ENCODE measurements at places on chromosomes 4 and X.

GRCh38 chrX:77779695-77780094 is 6.3 kb downstream of the ATRX start:
- DNase-seq, result no peak

GRCh38 chrX:14922437-14922836 is 49.2 kb downstream of the MOSPD2 start:
- DNase-seq, result peak; percentile 79

- DNase-seq, result peak; percentile 55
These were observed 79.1 kb upstream of the TFDP3 start for GRCh38 chrX:133297284-133297683.

GRCh38 chrX:150036181-150036580 is 97.9 kb upstream of the EOLA2 start:
- DNase-seq, result peak; percentile 31

DNA sequence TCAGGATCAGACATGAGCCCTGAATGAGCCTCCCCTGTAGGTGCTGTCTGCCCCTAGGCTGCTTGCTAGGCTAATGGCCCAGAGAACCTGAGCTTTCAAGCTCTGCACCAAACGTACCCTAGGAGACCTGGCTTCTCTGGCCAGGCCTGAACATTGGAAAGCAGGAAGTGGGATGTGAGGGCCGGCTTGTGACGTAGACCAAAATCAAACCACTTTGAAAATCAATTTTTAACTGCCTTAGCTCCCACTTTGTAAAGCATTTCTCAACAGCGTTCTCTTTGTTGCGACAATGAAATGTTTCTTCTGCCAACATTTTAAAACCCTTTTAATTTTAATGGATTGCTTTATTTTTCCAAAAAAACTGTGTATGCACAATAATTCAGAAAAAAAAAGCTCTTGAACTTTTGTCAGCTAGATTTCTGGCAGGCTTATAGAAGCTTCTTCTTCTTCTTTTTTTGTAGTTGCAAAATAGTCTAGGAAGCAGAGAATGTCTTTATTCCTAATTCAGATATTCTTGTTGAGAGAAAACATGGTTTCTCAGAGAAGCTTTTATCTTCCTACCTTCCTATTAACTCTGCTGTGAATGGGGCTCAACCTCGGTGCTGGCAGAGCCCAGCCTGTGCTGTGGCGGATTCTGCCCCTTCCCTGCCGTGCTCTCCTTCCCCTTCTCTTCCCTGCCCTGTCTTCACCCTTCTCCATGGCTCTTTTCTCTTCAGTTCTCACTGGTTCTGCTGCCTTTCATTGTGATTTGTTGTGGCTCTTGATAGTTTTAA is 145.2 kb upstream of the SFRP2 start:
- no peak for DNase-seq

DNA sequence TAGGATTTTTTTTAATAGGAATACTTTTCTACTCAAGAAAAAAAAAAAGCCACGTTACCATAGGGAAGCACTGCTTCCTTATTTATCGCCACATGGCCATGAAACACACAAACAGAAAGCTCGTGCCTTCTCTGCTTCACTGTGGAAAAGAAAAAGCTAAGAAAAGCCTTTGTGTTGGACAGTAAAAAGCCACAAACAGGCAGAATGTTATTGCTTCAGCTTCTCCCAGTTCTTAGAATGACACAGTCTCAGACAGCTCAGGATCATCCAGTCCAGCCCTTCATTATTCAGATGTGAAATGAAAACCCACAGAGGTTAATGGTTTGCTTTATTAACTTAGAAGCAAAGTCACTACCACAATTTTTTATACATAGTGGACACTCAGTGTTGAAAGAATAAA is 181.6 kb upstream of the NOCT start:
- DNase-seq, result no peak

GRCh38 chr4:124025000-124025399 is 628.4 kb downstream of the SPRY1 start:
- no peak for DNase-seq

- DNase-seq, result no peak
These were observed 64.4 kb downstream of the SLC9A7 start for GRCh38 chrX:46694549-46694948.

DNA sequence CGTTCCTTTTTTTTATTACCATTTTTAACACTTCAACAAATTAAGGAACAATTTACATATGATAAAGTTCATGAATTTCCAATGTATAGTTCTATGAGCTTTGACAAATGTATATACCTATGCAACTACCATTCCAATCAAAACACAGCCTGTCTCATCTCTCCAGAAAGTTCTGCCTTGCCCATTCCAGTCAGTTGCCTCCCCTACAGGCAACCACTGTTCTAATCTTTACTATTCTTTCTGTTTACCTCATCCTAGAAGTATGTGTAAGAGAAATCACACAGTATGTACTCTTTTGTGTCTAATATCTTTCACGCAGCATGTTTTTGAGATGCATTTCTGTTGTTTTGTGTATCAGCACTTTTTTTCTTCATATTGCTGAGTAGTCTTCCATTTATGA is 224.9 kb downstream of the KIT start:
- DNase-seq, result no peak

DNA sequence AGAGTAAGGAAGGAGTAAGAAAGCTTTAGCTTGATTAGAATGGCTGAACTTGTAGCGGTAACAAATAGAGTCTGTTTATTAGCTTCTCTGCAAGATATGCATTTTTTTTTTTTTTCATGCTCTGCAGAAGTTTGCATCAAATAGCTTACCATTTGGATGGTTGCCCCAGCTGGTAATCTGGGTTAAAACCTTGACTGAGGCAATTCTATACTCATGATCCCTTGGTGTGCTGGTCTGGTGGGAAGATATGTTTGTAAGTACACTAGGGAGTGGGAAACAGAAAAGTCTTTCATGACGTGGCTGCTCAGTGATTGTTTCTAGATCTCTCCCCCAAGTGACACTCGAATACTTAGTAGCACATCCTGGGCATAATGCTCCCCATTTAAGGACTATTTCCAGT is 32.1 kb downstream of the SEPTIN11 start:
- DNase-seq, result no peak

- DNase-seq, result no peak
These were observed 14.1 kb downstream of the MBNL3 start for GRCh38 chrX:132474544-132475248.

DNA sequence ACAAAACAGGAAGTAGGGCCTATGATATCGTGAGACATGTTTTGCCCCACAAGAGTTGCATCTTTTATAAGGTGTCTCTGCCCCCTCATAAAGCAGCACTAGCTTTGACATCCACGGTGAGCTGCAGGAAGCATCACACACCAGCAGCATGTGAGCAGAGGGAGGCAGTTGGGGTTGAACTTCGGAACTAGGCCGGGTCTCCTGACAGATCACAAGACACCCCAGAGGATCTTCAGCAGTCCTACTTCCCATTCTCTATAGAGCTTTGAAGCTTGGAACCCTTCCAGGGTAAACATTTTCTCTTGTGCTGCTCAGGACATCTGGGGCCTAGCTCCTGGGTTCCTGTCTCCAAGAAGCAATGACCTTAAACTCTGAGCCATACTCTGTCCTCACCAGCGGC is 27.5 kb downstream of the YY2 start:
- no peak for DNase-seq

All from AG20443 (cell line).